NCI-H1436 (cell line): ENCODE measurements at places on chromosomes 12 and 14.

GRCh38 chr14:102015045-102015685 lies 50.8 kb downstream of the DYNC1H1 start:
- DNase-seq, result no peak

DNA sequence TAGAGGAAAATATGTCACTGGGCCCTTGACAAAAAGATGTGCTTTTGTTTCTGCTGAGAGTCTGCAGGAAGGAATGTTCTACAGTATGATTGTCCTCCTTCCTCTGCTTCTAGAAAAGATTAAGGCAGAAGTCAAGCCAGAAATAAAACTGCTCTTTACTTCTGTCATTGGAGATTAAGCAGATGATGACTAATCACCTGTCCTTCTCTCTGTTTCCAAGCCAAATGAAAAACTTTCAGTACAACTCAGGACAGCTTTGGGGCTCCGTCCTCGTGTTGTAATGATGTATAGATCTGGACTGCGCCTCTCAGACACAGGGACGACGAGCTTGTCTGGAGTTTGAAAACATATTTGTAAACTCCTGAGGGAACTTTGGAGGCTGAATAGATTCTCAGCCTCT lies 159.3 kb downstream of the DYRK2 start:
- no peak for DNase-seq

DNA sequence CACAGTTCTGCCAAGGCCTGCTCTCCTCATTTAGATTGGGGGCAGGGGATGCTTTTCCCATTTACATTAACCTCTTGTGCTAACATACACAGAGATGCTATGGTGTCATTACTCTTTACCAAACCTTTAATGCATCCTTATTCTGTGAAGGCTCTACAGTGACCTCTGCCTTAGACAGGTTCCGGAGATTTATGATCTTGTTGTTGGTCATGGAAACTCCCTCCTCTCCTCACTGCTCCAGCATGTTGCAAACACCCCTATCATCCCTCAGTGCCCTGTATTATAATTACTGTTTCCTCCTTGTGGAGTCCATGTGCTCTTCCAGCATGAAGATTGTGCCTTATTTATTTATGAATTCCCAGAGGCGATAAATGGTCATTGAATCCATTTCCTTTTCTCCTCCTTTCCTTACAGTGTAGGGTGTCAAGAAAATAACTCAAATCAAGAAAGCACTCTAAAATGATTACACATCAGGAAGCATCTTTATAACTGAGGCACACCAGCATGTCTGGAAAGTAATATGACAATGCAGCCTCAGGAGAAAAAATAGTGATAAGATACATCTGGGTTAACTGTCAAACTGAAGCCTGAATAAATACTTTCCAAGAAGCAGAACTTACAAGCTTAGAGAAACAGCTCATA lies 37.8 kb downstream of the RTN1 start:
- DNase-seq, result no peak

- no peak for DNase-seq
Measured at GRCh38 chr12:18643681-18644080, 94.1 kb downstream of the PLCZ1 start.

DNA sequence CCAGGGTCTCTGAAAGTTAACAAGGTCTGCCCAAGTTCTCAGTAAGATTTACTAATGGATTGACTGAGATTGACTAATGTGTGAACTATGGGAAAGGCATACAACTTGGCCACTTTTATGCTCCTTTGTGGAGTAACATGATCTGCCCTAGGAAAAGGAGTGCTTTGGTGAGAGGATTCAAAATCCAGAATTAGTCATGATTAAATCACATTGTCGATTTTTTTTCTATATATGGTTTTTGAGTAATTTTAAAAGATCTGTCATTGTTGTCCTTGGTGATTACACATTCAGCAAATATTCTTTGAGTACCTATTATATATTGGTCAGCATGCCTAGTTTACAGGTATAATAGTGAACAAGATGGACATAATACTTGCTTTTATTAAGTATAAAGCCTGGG lies 147.7 kb upstream of the SYT10 start:
- no peak for DNase-seq

GRCh38 chr14:75128596-75128990 lies 1.7 kb upstream of the NEK9 start:
- DNase-seq, result no peak

GRCh38 chr12:103085541-103085940 lies 128.1 kb downstream of the ASCL1 start:
- peak; percentile 7 for DNase-seq

DNA sequence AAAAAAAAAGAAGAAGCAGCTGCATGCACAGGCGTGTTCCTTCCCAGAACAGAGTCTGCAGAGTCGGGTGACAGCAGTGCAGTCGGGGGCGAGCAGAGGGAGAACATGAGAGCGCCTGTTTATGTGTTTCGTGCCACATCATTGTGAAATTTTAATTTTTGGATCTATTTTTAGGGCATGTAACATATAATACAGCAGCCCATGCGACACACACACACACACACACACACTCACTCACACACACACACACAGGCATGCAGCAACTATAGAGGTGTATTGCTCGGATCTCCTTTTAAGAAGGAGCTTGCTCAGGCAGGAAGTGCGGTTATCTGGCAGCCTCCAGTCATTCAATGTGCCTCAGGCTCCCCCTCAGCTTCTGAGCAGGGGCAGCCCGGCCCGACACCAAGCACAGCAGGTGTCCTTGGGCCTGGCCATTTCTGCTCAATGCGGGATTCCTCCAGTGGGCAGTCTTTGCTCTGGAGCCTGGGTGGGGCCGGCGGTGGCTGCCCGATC lies 71.8 kb downstream of the ZNF664 start:
- no peak for DNase-seq

DNA sequence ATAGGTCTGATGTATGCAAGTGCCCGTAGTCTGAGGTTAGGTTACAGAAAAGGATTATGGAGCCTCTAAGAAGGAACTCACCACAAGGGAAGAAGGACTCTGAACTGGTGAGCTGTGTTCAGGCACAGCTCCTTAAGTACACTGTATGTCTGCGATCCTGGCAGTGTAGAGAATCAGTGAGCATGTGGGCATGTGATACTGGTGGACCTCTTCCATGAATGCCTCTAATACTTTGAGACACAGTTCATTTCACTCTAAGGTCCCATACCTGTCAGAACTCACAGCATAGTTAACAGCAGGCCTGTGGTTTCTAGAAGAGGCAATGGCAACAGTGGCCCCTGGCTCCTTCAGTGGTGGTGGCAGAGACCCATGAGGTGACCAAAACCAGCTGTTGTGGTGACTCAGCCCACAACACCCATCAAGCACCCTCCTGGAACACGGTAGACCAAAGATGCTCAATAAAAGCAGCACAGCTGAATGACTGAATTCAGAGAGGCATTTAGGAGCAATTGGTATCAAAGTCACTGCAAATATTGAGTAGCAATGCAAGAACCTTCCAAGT lies 6.9 kb upstream of the OR6J1 start:
- no peak for DNase-seq

DNA sequence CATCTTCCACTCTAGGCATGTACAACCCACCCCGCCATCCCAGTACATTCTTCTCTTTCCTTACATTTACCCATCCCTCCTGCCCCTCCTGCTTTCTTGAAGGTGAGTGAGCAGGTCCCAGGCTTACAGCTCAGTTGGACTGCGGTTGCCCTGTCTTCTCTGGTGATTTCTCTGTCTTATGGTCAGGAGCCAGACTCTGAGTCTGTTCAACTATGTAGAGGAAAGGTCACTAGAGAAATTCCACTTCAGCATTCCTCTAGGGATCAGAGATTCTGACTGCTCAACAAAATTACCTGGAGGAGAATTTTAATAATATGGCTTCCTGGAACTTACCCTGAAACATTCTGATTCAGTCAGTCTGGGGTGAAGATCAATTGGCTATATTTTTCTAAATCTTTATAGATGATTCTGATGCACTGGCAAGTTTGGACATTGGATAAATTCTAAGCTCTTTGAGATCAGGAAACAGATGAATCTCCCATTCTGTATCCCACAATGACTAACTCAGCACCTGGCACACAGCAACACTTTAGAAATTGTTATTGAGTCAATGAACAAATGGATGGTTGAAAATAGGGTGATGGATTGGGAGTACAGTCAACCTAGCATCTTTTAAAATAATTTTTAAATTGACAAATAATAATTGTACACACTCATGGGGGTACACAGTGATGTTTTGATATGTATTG lies 128.6 kb upstream of the HIF1A start:
- no peak for DNase-seq

DNA sequence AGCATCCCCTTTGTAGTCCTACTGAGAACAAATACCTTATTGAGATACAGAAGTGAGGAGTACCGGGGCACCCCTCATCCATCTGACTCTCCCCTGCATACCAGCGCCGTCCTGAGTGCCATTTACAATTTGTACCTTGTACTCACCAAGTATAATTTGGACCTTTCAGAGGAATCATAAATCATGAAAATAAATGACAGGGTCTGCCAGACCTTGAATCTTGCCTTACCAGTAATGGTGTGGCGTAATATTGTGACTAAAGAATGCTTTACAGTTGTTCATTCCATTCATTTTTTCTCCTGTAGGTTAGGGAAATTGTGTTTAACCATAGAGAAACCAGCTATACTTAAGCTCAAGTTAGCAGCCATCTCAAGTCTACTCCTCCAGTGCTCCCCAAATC lies 243.7 kb upstream of the RGS6 start:
- no peak for DNase-seq

DNA sequence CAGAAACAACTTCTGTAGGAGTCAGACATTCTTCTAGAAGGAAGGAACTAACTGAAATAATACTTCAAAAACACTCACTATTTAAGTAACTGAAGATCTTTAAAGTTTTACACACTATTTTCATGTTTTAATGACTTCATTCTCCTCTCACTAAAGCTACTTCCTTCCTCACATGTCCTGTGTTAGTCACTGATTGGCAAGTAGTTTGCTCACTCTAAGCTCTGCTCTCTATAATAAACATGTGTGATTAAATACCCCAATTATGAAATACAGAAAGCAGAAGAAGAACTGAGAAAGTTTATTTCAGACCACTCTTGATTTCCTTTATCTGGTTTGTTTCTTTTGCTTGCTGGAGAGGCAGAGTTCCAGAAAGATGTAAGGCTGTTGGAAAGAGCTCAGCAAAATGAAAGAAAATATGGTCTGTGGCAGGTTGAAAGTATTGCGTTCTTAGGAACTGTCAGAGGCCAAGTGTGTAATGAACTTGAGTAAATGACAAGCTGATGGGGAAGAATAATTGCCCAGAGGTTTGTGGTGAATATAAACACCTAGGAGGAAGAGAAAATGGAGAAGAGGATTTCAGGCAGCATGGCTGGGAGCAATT lies 522.0 kb upstream of the SEL1L start:
- no peak for DNase-seq

DNA sequence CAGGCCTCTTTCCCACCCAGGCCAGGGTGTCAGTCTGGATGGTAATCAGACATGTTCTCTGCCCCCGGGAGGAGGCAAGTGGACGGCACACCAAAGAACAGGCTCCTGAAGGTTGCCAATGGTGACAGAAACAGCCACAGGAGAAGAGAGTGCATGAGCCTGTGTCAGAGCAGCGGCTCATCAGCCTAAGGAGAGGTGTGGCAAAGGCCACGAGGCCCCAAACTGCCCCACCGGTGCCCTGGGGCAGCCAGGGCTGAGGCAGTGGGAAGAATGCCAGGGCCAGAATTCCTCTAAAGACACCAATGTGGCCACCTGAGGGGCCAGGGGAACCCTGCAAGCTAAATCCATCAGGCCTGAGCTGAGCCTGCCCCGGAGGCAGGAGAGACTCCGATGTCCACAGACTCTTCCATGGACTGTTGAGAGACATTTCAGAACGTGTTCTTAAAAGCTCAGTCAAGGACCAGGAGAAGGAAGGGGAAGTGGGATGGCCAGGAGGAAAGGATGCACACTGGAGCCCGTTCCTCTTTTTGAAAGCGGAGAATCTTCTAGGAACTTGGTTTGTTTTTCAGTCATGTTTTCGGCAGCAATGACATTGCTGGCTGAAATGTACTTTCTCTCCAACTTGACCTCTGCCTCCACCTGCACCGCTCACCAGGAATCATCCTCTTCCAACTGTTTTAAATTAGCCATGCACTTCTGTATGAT lies 176.3 kb upstream of the FKBP4 start:
- DNase-seq, result no peak

- DNase-seq, result no peak
Measured at GRCh38 chr12:94128280-94128679, 20.1 kb upstream of the PLXNC1 start.

- DNase-seq, result no peak
Measured at GRCh38 chr12:3205742-3206519, 128.8 kb downstream of the TSPAN9 start.

DNA sequence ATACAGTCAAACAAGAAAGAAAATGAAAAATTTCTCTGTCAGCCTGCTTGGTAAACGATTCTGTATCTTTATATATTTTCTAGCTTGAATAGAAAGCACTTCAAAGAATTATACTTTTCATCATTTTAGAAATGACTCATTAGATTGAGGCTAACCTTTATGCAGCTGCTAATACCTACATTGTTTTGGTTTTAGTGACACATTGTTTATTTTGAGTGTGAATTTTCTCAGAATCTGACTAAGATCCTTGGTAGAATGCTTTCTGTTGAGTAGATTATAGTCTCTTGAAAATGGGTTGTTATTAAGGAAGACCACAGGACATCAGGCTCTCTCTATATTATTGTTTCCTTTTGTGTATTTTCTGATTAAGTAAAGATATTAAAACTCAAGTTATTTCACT lies at the start of gene PMCH:
Gene PMCH (minus strand): TSS at position 45 of the 400 bp plus-strand sequence. CDS start 63 bp downstream, outside the sequence.
- DNase-seq, result no peak

GRCh38 chr14:85576848-85577542 lies 47.1 kb downstream of the FLRT2 start:
- DNase-seq, result no peak

DNA sequence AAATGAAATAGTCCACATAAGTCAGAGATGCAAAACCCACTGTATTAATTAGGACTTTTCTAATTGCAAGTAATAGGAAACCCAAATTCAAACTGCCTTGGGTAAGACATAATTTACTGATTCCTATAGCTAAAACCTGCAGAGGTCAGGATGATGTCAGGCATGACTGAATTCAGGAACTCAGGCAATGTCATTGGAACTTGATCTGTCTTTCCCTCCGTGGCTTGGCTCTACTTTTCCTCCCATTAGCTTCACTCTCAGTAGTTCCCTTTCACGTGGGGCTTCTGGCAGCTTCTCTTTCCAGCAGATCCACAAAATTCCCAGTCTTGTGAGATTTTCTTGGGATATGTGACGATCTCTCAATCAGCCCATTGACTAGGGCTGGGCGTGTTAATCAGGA lies 2.4 kb upstream of the JDP2 start:
- no peak for DNase-seq

- no peak for DNase-seq
Measured at GRCh38 chr14:72965249-72965648, 39.0 kb downstream of the DCAF4 start.

GRCh38 chr12:11812241-11812585 lies 162.7 kb downstream of the ETV6 start:
- no peak for DNase-seq

DNA sequence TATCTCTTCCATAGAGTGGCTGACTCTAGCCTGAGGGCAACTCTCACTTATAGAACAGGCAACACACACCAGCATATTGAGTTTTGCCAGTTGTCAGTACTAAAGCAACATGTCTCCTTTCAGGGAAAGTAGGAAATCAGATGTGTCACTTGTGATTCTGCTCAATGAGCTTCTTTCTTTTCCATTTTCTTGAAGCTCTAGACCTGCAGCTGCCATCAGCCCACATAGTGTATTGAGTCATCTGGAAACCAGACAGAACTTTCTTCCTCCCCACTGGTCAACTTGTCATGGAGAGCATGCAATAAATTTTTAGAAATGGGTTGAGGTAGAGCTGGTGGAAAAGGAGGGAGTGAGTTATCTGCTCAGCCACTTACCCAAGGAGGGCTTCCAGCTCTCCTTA lies 209.0 kb upstream of the PLEKHG7 start:
- DNase-seq, result no peak
